Upper lobe of left lung (tissue), 6 donors: ENCODE measurements at places on chromosomes 3 and 15. TPM values are rescaled to one million over a fixed set of nuclear protein-coding genes. Genes with fewer than 3 reads are reported as not detected.

GABPB1 gene
- total RNA-seq: 7.3 TPM

PLA2G4E gene
- 2.1 TPM for total RNA-seq

GOLGA6B gene
- total RNA-seq: not detected

GOLGA6D gene
- not detected for total RNA-seq

CADPS gene
- total RNA-seq: not detected

DNA sequence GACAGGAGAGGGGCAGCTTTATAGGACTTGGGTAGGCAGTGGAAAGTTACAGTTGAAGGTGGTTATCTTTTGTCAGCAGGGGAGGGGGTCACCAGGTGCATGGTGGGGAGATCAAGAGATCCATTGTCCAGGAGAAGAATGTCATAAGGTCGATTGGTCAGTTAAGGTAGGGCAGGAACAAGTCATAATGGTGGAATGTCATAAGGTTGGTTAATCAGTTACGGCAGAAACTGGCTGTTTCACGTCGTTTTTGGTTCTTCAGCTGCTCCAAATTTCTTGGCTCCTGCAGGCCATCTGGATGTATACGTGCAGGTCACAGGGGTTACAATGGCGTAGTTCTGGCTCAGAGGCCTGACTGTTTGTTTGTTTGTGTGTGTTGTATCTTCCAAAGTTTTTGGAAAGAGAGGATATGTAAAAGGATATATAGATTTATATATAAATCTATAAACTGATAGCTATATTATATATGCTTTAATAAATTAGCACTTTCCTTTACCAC, 565.1 kb downstream of the ZNF385D start:
- no peak for DNase-seq
- no peak overlapping the region for H3K27ac ChIP-seq
- no peaks in the 10 kb centered on the region for H3K27me3 ChIP-seq
- no peak overlapping the region for H3K4me3 ChIP-seq

DNA sequence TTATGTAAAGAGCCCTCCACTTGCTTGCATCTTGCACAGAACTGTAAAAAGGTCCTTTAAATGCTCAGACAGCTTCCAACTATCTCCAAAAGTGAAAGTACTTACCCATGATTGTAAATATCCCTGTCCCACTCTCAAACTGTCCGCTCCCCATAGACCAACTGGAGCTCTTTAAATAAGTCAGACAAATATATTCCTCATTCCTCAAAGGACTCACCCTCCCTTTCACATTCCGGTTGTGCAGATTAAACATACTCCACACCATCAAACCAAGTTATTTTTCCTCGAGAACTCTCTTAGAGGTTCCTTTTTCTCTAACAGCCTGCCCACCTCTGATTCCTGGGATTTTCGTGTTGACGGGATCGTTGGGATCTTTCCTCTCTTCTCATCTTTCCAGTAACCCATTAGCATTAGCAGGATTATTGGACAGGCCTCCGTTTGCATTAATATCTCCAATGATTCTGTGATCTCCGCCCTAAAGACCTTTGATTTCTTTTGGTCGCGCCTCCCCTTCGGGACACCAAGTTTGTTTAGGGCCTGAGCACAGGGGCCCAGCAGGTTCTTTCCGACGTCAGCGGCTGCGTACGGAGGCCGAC, 763 bp downstream of the GOLGB1 start:
- H3K27me3 ChIP-seq: no peaks in the 10 kb centered on the region
- no peaks in the 10 kb centered on the region for H3K36me3 ChIP-seq
- H3K27ac ChIP-seq: peak overlapping the region; percentile 96
- no peak for DNase-seq
- H3K4me1 ChIP-seq: peaks cover 25% of the 10 kb centered on the region

DNA sequence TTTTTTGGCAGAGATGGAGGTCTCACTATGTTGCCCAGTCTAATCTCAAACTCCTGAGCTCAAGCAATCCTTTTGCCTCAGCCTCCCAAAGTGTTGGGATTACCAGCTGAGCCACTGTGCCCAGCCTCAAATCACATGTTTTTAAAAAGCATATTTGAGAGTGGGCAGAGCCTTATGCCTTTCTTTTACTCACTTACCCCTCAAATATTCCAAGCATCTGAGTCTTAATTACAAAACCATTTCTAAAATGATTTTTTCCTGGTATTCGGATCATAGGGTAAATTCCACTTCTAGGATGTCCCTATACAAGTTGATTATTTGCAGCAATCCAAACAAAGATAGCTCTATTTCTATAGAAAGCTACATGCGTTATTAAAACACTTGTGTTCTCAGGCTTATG, 106.1 kb downstream of the RFTN1 start:
- H3K27me3 ChIP-seq: no peaks in the 10 kb centered on the region
- peaks cover 12% of the 10 kb centered on the region for H3K36me3 ChIP-seq
- no peaks in the 10 kb centered on the region for H3K4me1 ChIP-seq
- H3K27ac ChIP-seq: no peak overlapping the region
- H3K4me3 ChIP-seq: no peak overlapping the region

DNA sequence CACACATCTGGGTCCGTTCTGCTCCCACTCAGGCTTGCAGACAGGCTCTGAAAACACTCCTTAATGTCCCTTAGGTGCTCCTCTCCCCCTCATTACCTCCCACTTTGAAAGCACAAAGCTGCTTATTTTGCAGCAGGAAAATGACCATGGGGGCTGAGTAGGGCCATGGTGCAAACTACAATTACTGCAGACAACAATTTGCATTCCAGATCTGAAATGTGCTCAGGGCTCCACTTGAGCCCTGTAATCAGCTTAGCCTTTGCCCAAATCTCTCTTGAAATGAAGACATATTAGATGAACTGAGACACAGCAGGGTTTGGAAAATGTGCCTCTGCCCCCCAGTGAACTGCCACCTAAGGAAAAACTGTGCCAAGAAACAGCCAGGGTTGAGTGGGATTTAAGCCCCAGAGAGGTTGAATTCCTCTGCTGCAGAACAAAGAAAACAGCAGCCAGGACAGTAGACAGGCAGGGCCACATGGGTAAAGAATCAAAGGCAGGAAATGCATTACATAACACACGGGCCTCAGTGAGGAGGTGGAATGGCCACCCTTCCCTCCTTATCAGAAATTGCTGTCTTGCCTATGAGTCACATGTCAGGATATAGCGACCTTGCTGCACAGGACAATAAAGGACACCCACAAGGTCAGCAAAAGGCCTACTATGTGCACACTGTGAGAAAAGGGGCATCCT, 126.8 kb upstream of the ARHGEF3 start:
- H3K4me3 ChIP-seq: no peak overlapping the region
- no peaks in the 10 kb centered on the region for H3K27me3 ChIP-seq
- no peaks in the 10 kb centered on the region for H3K36me3 ChIP-seq
- DNase-seq: no peak
- H3K4me1 ChIP-seq: peaks cover 49% of the 10 kb centered on the region
- H3K27ac ChIP-seq: no peak overlapping the region

DNA sequence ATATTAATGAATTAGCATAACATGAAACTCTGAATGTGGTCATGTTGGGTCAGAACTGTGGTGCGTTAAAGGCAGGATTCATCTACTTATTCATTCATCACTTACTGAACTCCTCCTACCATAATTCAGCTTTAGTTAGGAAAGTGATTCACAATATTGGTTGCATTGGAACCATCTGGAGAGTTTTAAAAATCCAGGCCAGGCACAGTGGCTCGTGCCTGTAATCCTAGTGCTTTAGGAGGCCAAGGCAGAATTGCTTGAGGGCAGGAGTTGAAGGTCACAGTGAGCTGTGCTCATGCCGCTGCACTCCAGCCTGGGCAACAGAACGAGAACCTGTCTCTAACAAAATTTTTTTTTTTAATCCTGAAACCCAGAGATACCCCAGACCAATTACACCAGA, 44.2 kb upstream of the ATG7 start:
- no peaks in the 10 kb centered on the region for H3K36me3 ChIP-seq
- no peak overlapping the region for H3K27ac ChIP-seq
- H3K4me1 ChIP-seq: peaks cover 3% of the 10 kb centered on the region
- no peak overlapping the region for H3K4me3 ChIP-seq

GRCh38 chr3:168794427-168794826, 698.7 kb upstream of the GOLIM4 start:
- no peaks in the 10 kb centered on the region for H3K36me3 ChIP-seq
- H3K27ac ChIP-seq: no peak overlapping the region
- H3K27me3 ChIP-seq: no peaks in the 10 kb centered on the region
- H3K4me3 ChIP-seq: no peak overlapping the region
- DNase-seq: no peak
- no peaks in the 10 kb centered on the region for H3K4me1 ChIP-seq

GRCh38 chr3:57095363-57095762, 34.9 kb downstream of the SPATA12 start:
- no peak overlapping the region for H3K4me3 ChIP-seq
- no peak overlapping the region for H3K27ac ChIP-seq
- no peaks in the 10 kb centered on the region for H3K4me1 ChIP-seq
- H3K27me3 ChIP-seq: no peaks in the 10 kb centered on the region
- DNase-seq: no peak
- H3K36me3 ChIP-seq: no peaks in the 10 kb centered on the region

GRCh38 chr3:136305879-136306278, 55.7 kb downstream of the PCCB start:
- H3K36me3 ChIP-seq: peaks cover 14% of the 10 kb centered on the region
- no peak overlapping the region for H3K27ac ChIP-seq
- no peaks in the 10 kb centered on the region for H3K4me1 ChIP-seq
- H3K27me3 ChIP-seq: no peaks in the 10 kb centered on the region

- peaks cover 21% of the 10 kb centered on the region for H3K4me1 ChIP-seq
- H3K27me3 ChIP-seq: peaks cover 21% of the 10 kb centered on the region
- no peaks in the 10 kb centered on the region for H3K36me3 ChIP-seq
- H3K27ac ChIP-seq: no peak overlapping the region
- H3K4me3 ChIP-seq: no peak overlapping the region
- DNase-seq: no peak
Observed at GRCh38 chr15:41507820-41508290, 5.8 kb downstream of the LTK start.

GRCh38 chr15:43104426-43104825, 1.4 kb downstream of the UBR1 start:
- peak overlapping the region; percentile 92 for H3K27ac ChIP-seq
- H3K36me3 ChIP-seq: peaks cover 26% of the 10 kb centered on the region
- peaks cover 16% of the 10 kb centered on the region for H3K4me1 ChIP-seq
- peak overlapping the region; percentile 56 for H3K4me3 ChIP-seq

- H3K27ac ChIP-seq: no peak overlapping the region
- no peaks in the 10 kb centered on the region for H3K4me1 ChIP-seq
- H3K36me3 ChIP-seq: no peaks in the 10 kb centered on the region
- no peak overlapping the region for H3K4me3 ChIP-seq
Observed at GRCh38 chr15:60695713-60696522, 217.0 kb upstream of the ICE2 start.

- no peak overlapping the region for H3K4me3 ChIP-seq
- H3K27me3 ChIP-seq: no peaks in the 10 kb centered on the region
- DNase-seq: no peak
- no peak overlapping the region for H3K27ac ChIP-seq
Observed at GRCh38 chr3:119104031-119104430, 41.9 kb upstream of the TEX55 start.
